Astrocyte of the spinal cord (primary cell): ENCODE measurements at places on chromosomes 1 and 21.

- no peak for DNase-seq
Measured at GRCh38 chr1:214824763-214825162, 221.8 kb downstream of the CENPF start.

- DNase-seq, result no peak
Measured at GRCh38 chr1:155011004-155011416, 8.4 kb downstream of the ZBTB7B start.

DNA sequence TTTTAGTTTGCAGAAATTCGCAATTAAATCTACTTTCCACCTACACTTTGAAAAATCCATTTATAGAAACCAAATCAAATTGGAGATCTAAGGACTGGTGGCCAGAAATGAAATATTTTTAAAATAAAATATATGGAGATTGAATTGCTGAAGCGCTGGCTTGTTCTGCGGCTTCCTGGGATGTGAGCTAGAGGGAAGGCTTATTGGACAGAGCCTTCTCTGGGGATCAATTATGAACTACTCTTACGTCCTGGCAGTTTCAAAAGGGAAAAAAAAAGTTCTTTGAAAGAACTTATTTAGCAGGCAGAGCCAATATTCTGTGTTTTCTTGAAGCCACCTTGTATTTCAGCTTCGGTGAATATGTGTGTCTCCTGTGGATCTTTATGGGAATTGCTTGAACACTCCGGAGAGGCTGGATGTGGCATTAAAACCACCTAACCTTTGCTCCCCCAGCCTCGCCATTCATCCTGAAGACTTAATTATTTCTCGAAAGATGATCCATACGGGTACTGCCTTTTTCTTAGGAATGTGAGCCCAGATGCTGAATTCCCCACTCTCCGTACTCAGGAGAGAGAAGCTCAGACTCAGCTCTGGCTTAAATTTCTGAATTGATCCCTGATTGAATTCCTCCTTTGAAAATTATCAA is 478.9 kb upstream of the VAMP3 start:
- no peak for DNase-seq

DNA sequence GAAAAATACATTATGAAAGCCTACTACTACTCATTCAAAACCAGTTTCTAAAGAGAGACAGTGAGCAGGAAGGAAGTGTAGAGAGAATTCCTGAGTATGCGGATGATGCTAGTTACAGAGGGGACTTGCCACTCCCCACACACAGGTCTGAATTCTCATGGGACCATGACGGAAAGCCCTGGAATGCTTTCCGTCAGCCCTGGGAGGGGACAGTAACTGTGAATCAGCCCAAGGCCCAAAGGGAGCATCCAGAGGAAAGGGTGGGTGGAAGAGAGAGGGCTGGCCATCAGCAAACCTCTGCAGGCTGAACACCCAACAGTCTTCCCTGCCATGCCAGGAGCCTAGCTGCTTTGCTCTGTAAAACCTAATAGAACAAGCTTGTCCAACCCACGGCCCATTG is 36.4 kb downstream of the RCSD1 start:
- peak; percentile 52 for DNase-seq

- DNase-seq, result no peak
Measured at GRCh38 chr1:157124855-157125254, 13.3 kb downstream of the ETV3 start.

- no peak for DNase-seq
Measured at GRCh38 chr1:2479186-2479585, 3.1 kb downstream of the PLCH2 start.

- DNase-seq, result no peak
Measured at GRCh38 chr1:87894062-87894461, 565.4 kb downstream of the LMO4 start.

DNA sequence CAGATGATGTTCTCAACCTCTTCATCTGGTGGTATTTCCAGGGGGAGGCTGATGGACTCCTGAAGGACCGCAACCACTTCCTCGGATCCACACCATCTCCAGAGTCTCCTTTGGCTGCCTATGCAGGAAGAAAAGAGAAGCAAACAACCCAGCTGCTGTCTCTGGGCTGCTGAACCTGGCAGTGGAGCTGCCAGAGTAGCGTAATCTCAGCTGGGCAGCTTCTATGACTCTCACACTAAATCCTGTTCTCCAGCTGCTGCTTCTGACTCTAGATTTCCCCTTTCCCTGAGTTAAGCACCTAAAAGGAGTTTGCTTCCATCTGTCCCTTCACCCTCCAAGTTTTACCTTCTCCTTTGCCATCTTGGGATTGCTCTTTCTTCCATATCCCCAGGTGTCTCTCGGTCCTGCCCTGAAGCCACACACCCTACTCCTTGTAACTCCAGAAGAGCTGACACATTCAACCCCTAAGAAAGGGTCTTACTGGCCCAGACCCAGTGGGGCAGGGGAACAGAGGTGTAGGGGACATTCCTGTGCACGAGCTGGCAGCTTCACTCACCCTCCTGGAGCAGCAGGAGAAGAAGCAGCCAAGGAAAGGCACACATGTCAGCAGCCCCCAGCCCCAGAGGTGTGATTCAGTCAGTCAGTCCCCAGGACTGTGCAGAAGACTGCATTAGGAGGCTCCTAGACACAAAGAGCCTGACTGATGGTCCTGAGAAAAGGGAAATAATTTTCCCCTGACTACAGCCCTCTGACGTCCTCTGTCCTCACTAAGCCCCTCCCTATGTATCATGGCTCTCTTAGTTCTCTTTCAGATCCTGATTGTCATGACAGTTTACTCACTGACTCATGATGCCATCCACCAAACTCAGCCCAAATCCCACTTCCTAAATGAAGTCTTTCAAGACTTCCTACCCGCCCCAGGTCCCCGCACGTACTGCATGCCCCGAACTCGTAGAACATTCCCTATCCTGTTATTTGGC is at the start of gene SLAMF9:
SLAMF9 (minus strand) TSS at position 702 of the 980 bp plus-strand sequence; CDS start at position 602, 100 bp downstream.
- peak; percentile 44 for DNase-seq

GRCh38 chr1:6517435-6517851 is 26.0 kb upstream of the PLEKHG5 start:
- DNase-seq, result no peak

GRCh38 chr1:213693864-213694263 is 293.9 kb upstream of the PROX1 start:
- no peak for DNase-seq
